ENCODE measurements at places on chromosomes 7 and 10. TPM values are rescaled to one million over a fixed set of nuclear protein-coding genes. Genes with fewer than 3 reads are reported as not detected.

Gene MEOX2
- 7.1 TPM for total RNA-seq

Gene ACSM6
- total RNA-seq = not detected

Gene PRR15
- 0.14 TPM for total RNA-seq

Gene VWA2
- total RNA-seq = not detected

Gene TCF7L2
- total RNA-seq = 15.8 TPM

- DNase-seq = no peak
- H3K27me3 ChIP-seq = no peaks in the 10 kb centered on the region
- no peaks in the 10 kb centered on the region for H3K4me1 ChIP-seq
- no peak overlapping the region for H3K27ac ChIP-seq
- H3K4me3 ChIP-seq = no peak overlapping the region
- no peaks in the 10 kb centered on the region for H3K36me3 ChIP-seq
These were observed 166.4 kb downstream of the CHN2 start for GRCh38 chr7:29360633-29361625.

GRCh38 chr7:98557538-98558031, 59.5 kb upstream of the NPTX2 start:
- H3K36me3 ChIP-seq = no peaks in the 10 kb centered on the region
- no peak overlapping the region for H3K27ac ChIP-seq
- no peak for DNase-seq

DNA sequence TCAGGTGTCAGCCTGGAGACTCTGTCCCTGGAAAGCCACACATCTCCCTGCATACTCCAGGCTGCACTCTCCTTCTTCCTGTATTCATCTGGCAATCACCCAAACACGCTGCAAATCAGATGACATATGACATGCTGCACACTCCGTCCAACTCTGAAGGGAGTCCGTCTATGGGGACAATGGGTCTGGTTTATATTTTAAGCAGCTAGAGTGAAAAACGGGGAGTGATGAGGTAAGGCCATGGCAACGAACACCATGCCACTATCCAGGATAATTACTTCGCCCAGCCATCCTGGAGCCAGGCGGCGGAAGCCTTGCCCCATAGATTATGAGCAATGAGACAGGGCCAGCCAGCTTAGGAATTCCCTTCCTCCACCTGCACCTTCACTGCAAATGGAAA, 140.1 kb downstream of the PLXNA4 start:
- H3K4me3 ChIP-seq = no peak overlapping the region
- no peak overlapping the region for H3K27ac ChIP-seq
- H3K27me3 ChIP-seq = no peaks in the 10 kb centered on the region
- H3K36me3 ChIP-seq = no peaks in the 10 kb centered on the region

DNA sequence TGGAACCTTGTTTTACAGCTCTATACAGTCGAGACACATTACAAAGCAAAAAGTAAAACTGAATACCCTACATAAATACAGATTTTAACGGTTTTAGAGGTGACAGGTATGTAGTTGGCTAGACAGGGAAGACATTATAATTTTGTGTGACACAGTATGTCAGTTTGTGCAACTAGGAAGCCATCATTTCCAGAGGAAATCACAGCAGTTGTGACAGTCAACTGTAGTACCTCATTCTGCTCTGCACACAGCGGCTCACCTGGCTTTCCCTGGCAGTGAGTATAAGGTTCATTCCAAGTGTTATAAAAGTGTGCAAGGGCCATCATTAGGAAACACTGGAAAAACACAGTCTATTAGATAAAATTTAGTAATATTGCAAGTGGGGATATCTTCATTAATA, 501.6 kb upstream of the PHF14 start:
- no peaks in the 10 kb centered on the region for H3K27me3 ChIP-seq
- no peak overlapping the region for H3K4me3 ChIP-seq
- no peak for DNase-seq

GRCh38 chr10:92972066-92972870, 88.3 kb upstream of the CYP26C1 start:
- no peaks in the 10 kb centered on the region for H3K36me3 ChIP-seq
- H3K4me1 ChIP-seq = no peaks in the 10 kb centered on the region
- DNase-seq = no peak
- H3K4me3 ChIP-seq = no peak overlapping the region

DNA sequence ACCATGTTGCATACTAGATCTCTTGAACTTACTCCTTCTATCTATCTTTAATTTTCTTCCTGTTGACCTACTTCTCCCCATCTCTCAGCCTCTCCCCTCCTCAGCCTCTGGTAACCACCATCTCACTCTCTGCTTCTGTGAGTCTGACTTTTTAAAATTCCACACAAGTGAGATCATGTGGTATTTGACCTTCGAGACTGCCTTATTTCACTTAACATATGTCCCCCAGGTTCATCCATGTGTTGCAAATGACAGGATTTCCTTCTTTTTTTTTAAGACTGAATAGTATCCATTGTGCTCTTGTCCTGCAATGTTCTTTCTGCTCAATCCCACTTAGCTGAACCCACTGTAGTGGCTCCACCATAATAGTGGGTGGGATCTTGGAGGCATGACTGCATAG, 51.4 kb upstream of the DNAJC1 start:
- no peak overlapping the region for H3K4me3 ChIP-seq
- H3K27ac ChIP-seq = no peak overlapping the region
- no peaks in the 10 kb centered on the region for H3K4me1 ChIP-seq
- H3K36me3 ChIP-seq = no peaks in the 10 kb centered on the region

GRCh38 chr7:157822688-157823031, 485.9 kb downstream of the DNAJB6 start:
- no peak overlapping the region for H3K27ac ChIP-seq
- no peaks in the 10 kb centered on the region for H3K4me1 ChIP-seq
- no peaks in the 10 kb centered on the region for H3K36me3 ChIP-seq
- no peaks in the 10 kb centered on the region for H3K27me3 ChIP-seq
- no peak for DNase-seq

- H3K27ac ChIP-seq = no peak overlapping the region
- H3K4me1 ChIP-seq = no peaks in the 10 kb centered on the region
- no peaks in the 10 kb centered on the region for H3K36me3 ChIP-seq
- no peak for DNase-seq
These were observed 52.3 kb downstream of the CDCA7L start for GRCh38 chr7:21893401-21893800.

DNA sequence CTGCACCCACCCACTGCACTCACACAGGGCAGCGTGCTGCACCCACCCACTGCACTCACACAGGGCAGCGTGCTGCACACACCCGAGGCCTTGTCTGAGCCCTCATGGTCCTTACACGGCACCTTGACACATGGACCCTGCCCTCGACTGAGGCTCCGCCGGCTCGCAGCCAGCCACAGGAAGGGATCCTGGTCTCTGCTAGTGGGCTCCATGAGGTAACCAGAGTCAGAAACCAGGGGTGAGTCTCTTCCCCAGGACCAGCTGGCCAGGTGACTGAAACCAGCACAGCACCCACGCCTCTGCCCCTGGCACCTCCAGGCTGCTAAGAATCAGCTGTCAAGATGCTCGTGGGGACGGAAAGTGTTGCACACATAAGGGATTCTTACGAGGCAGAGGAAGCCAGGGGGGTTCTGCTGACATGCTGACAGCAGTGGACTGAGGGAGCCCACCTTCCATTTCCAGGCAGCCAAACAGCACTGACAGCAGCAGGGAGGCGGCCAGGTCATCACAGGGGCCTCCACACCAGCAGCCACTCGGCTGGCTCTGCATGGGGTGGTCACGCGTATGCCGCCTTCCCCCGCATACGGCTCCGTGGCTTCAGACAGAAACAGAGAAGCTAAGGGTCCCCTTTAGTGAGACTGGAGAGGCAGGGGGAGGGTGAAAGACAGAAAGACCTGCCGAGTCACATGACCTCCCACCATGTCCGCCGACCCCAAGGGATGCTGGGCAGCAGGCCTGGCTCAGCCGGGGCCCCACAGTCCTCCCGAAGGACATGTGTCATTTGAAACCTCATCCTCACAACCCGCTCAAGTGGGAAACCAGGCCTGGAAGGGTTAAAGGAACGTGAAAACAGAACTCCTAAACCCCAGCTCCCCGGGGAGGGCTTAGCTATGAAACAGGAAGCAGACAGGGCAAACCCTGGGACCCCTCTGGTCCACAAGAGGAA, 34.2 kb downstream of the GPER1 start:
- peaks cover 5% of the 10 kb centered on the region for H3K4me1 ChIP-seq
- H3K27ac ChIP-seq = peak overlapping the region; percentile 82
- DNase-seq = no peak
- H3K27me3 ChIP-seq = no peaks in the 10 kb centered on the region

GRCh38 chr7:156005202-156005691, 193.0 kb upstream of the SHH start:
- H3K4me3 ChIP-seq = no peak overlapping the region
- no peaks in the 10 kb centered on the region for H3K4me1 ChIP-seq
- peaks cover 17% of the 10 kb centered on the region for H3K27me3 ChIP-seq
- H3K27ac ChIP-seq = no peak overlapping the region

DNA sequence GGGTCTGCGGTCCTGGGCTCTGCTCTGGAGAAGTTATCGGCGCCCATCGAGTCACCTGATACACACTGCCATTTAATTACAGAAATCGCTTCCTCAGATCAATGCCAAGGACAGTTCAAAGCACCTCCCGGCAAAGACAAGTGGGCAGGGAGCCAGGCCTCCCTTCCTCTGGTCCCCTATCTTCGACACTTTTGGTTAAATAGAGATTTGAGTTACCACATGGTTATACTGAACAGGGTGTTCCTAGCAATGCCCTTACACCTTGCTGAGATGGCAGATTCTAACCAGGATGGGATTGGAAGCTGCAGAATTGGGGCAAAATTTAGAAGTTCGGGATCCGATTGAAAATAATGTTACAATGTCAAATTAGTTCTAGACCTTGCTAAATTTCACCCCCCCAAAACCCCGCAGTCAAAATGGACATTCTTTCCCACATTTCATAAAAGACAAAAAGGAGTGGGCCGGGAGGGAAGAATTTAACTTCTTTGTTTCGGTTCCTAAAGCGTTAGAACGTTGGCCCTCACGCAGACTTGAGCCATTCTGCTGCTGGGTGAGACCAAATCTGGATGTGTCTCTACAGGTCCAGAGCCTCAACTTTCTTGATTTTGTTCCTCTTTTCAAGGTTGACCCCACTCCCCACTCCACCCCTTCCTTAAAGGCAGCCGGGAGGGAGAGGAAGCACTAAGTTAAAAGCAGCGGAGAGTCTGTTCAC, 2.2 kb upstream of the DLX5 start:
- no peak overlapping the region for H3K27ac ChIP-seq
- H3K4me3 ChIP-seq = no peak overlapping the region
- H3K36me3 ChIP-seq = no peaks in the 10 kb centered on the region
- peaks cover 94% of the 10 kb centered on the region for H3K27me3 ChIP-seq
- no peak for DNase-seq

GRCh38 chr10:11823989-11824346, 812 bp downstream of the PROSER2 start:
- no peaks in the 10 kb centered on the region for H3K36me3 ChIP-seq
- no peak overlapping the region for H3K27ac ChIP-seq
- H3K4me1 ChIP-seq = peaks cover 5% of the 10 kb centered on the region

DNA sequence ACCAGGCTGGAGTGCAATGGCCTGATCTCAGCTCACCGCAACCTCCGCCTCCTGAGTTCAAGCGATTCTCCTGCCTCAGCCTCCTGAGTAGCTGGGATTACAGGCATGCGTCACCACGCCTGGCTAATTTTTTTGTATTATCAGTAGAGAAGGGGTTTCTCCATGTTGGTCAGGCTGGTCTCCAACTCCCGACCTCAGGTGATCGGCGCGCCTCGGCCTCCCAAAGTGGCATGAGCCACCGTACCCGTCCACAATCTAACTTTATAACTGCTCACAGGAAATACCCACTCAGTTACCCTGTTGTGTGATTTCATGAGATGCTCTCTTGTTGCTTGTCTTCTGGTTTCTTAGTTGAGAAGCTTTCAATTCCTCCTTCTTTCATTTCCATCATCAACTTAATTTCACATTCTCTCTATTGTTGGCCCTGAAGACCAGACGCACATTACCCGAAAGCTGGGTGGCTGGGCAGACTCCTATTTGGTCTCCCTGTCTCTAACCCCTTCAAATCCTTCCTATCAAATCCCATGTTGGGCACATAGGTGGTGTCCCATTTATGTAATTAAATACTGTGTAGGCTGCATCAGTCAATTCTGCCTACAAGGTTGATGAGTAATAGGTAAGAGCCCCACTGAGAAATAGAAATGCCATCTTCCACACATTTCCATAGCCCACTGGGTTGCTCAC, 1.1 kb upstream of the GSTO2 start:
- H3K4me3 ChIP-seq = peak overlapping the region; percentile 47
- DNase-seq = no peak
- no peaks in the 10 kb centered on the region for H3K27me3 ChIP-seq
- peak overlapping the region; percentile 76 for H3K27ac ChIP-seq

All from heart right ventricle (tissue), 16 donors.